Substantia nigra (tissue), 51 donors: ENCODE measurements at places on chromosomes 13 and 19.
A peak's percentile ranks its signal among the peaks of the same experiment; 100 is the strongest.

DNA sequence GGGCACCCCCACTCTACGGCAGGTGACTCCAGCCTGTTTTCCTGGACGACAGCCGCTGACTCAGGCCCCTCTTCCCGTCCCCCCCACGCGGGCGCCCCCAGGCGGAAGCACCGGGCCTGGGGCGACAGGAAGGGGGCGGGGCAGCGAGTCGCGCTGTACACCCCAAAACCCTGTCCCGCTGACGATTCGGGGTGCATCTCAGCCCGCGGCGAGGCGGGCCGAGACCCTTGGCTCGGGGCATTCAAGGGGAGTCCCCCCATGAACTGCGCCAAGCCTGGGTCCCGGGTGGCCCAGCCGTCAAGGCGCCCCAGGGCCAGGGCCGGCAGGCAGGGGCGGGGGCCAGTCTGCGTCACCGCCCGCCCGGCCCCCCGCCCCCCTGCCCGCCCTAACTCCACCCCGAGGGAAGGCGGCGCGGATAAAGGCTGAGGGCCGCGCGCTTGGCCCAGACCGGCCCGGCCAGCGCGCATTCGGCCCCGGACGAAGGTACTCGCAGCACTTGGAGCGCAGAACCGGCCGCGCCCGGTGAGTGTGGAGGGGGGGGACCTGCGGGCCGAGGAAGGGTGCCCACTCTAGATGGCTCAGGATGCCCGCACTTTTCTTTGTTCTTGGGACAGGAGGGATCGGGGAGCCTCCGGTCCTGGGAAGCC lies at the start of gene MIDN:
Gene MIDN (plus strand): TSS at position 445 of the 647 bp plus-strand sequence. CDS start 1,714 bp downstream, outside the sequence.
- peak; percentile 68 for DNase-seq

- no peak for DNase-seq
These were observed 23.7 kb downstream of the TPP2 start for GRCh38 chr13:102620516-102620915.

DNA sequence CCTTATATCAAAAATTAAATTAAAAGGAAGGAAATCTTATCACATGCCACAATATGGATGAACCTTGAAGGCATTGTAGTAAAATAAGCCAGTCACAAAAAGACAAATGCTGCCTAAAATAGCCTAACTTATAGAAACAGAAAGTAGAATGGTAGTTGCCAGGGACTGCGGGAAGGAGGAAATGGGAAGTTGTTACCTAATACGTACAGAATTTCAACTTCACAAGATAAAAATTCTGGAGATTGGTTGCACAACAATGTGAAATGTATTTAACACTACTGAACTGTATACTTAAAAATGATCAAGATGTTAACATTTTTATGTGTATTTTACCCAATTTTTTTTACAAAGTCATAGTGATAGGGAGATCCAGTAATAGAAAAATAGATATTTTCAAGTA lies 10.2 kb upstream of the N4BP2L2 start:
- DNase-seq, result no peak

DNA sequence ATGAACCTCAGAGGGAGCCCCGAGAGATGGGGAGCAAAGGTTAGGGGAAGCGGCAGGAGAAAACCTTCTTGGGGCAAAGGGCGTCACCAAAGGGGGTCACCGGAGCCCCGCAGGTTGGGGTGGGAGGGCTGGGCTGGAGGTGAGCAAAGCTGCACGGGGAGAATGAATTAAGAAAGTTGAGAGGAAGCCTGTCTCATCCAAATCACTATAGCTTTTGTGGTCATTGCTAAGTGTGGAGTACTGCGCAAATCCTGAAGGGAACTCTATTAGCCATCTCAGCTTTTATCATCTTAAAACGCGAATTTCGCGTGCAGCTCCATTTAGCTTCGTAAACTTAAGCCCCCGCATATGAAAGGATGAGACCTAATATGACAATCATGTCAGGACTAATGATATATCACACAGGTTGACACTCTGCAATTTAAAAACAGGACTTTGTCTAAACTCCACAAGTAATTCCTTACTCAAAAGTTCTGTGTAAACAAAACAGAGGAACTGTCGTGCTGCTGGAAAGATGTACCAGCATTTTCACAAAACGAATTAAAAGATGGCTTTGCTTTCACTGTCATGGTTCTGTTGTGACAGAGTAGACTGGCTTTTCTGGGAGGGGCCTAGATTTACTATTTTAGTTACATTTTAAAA lies 631 bp downstream of the LACC1 start:
- DNase-seq, result no peak

DNA sequence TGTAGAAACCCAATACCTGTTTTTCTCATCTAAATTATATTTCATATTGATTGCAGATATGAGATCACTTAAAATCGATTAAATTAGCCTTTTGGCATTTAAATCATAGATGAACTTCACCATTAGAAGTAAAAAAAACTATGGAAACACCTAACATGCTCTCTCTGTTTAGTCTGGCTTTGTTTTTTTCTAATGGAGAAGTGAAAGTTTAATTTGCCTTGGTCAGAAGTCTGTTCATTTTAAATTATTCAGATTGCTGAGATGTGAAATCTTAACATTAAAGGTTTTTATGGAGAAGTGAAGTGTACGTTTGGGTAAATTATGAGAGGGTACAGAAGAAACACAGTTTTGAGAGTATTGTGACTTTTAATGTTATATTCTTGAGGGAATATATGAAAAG lies 6.7 kb downstream of the SUGT1 start:
- DNase-seq, result no peak

- no peak for DNase-seq
These were observed 107.4 kb downstream of the KCTD12 start for GRCh38 chr13:76778853-76779252.

DNA sequence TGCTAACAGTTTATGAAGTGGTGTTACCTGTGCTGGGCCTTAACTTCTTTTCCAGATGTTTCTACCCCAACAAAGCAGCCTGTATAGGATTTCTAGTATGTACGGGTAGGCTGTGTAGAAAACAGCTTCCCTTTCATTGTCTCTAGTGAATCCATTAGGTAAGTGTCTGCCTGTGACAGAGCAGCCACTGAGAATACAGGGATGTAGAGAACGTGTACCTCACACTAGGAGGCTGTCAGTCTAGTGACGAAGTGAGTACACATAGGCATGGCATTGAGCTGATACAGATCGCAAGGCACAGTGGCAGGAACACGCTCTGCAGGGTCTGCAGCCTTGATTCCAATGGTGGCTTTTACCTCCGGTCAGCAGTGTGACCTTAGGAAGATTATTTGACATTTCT lies 117.7 kb downstream of the SHISA2 start:
- no peak for DNase-seq

DNA sequence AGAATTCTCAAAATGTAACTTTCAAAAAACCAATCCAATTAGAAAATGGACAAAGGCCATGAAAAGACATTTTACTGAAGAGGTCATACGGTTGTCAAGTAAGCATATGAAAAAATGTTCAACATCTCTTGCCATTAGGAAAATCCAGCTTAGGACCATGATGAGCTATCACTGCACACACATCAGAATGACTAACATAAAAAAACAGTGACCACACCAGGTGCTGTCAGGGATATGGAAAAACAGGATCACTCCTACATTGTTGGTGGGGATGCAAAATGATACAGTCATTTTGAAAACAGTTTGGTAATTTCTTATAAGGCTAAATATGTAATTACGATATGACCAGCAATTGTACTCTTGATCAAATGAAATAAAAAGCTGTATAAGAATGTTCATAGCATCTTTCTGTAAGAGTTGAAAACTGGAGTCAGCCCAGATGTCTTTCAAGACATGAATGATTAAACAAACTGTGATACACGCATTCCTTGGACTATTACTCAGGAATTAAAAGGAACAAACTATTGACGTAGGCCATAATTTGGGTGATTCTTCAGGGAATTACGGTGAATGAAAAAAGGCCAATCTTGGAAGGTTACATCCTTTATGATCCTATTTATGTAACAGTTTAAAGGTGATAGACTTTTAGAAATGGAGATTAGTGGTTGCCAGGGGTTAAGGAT lies 26.9 kb upstream of the RCBTB2 start:
- no peak for DNase-seq

- DNase-seq, result no peak
These were observed 12.1 kb upstream of the CEACAM3 start for GRCh38 chr19:41784312-41784711.

GRCh38 chr13:64413529-64413928 lies 2816.6 kb downstream of the PCDH9 start:
- no peak for DNase-seq

GRCh38 chr13:28658539-28658795 lies 463 bp upstream of the POMP start:
- DNase-seq, result no peak

- DNase-seq, result no peak
These were observed 69.7 kb upstream of the GPR183 start for GRCh38 chr13:99376924-99377323.

DNA sequence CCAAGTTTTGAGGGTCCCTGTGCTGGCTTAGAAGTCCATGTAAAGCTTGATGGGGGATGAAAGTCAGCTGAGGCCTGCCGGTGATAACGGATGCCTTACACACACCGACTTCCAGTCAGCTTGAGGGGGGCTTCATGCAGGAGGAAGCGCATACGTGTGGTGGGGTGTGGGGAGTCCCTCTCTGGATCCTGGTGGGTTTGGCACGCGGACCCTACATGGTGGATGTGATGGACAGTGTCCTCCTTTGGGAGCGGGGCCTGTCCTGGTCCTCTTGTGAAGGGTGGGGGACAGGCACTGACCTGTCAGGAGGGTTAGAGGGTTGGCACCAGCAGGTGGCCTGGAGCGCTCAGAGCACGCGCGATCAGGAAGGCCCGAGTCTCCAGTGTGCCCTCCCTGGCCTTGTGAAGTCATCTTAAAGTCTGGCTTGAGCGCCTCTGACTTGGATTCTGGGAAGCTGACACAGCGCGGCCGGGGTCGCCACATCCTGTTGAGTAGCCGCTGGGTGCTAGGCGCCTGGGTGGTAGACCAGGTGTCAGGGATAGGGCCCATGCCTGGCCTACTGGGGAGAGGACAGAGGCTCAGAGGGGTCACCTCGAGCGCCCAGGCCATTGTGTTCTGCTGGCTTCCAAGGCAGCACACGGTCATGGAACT lies 2.9 kb downstream of the DAZAP1 start:
- no peak for DNase-seq

DNA sequence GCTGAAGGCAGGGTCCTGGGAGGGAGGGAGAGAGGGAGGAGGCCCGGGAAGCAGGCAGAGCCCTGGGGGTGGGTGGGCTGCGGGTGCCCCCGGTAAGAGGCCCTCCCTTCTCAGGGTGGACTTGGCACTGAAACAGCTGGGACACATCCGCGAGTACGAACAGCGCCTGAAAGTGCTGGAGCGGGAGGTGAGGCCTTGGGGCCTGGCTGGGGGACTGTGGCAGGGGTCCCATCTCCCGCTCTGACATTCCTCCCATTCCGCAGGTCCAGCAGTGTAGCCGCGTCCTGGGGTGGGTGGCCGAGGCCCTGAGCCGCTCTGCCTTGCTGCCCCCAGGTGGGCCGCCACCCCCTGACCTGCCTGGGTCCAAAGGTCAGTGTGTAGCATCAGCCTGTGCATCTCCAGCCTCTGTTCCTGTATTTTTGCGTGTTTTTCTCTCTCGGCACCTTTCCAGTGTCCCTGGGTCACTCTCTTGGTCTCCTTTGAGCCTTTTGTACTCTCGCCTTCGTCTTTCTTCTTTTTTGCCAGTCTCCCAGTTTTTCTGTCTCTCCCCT lies 53.4 kb downstream of the TRPM4 start:
- no peak for DNase-seq

DNA sequence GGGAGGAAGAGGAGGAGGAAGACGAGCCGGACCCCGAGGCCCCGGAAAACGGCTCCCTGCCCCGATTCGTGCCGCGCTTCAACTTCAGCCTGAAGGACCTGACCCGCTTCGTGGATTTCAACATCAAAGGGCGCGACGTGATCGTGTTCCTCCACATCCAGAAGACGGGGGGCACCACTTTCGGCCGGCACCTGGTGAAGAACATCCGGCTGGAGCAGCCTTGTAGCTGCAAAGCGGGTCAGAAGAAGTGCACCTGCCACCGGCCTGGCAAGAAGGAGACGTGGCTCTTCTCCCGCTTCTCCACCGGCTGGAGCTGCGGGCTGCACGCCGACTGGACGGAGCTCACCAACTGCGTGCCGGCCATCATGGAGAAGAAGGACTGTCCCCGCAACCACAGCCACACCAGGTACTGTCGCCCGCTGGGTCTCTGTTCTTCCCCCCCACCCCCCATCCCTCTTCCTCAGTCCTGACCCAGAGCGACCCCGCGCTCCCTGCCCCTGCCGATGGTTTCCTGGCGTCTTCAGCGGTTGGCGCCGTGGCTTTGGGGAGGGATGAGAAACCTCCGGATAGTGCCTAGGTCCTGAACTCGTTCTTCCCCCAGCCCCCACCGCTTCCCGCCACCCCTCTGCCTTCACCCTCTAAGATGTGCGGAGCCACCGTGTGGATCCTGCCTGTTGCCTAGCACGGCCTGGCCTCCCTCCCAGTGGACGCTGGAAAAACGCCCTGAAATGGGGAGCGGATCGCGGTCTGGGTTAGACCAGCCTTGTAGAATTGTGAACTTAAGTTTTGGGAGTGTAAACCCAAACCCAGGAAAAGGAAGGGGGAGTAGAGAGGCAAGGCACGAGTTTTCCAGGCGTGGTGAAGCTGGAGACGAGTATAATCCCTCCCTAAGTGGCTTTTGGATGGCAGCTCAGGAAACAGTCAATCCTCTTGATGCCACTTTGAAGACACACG lies 1.5 kb downstream of the HS6ST3 start:
- DNase-seq, result peak; percentile 9

DNA sequence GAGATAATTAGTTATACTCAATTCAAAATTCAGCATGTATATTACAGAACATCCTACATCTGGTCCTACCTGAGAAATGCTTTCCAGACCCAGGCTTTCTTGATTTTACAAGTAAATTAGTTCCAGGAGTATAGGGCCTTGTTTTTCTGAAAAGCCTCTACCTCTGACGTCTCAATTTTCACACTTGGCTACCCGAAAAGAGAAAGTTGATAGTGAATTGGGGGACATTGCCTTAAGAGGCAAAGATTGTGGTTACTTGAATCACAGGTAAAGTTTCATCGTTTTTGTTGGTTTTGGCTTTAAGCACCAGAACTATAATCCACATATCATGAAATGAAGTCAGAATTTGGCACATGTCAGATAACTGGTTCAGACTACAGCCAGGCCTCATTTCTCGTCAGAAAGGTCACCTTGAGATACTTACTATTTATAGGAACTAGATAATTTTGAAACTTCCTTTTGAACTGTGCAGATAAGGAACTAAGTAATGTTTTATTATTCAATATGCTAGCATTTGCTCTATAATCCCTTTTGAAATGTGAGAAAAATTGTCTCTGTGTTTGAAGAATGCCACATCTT lies 30.8 kb downstream of the FAM124A start:
- DNase-seq, result no peak

- DNase-seq, result no peak
These were observed 137.1 kb upstream of the ATXN8OS start for GRCh38 chr13:69970520-69970919.

- peak; percentile 57 for DNase-seq
These were observed at the start of gene SACS for GRCh38 chr13:23433171-23434153. Gene SACS, minus strand, starts transcription at chr13:23433702. Its CDS starts 22,463 bp downstream, at chr13:23411239.
